ENCODE measurements at places on chromosomes 7 and 10. TPM values are rescaled to one million over a fixed set of nuclear protein-coding genes. Genes with fewer than 3 reads are reported as not detected.

GRCh38 chr10:92356041-92356440, 65.1 kb downstream of the MARCHF5 start:
- DNase-seq: no peak

Gene BZW2
- total RNA-seq: 105 TPM

Gene FGFBP3
- 68.2 TPM for total RNA-seq

DNA sequence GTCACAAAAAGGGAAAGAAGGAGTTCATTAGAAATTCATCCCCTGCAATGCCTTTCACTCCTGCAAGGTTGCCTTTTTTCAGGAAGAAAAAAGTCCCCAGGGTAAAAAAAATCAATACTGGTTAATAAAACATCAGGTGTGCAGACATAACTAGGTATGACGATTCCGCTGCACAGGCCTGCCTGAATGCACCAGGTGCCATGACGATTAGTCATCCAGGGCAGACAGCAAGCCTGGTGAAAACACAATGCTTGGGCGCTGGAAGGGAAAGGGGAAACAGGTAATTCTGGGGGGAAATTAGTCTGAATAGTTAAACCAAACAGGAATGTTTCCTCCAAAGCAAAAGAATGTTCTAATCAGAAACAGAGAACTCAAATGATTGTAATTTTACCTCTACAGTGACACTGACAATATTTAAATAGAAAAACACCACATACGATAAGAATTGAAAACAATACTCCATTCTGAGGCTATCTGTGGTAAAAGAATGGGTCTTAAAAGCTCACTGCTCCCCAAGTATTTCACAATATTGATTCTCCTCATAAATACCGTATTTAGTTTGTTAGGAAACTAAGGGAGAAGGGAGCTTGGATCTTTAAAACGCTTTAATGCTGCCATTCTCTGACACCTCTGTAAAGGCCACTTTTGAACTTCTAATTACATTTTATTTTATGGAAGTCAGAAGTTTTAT, 45.2 kb downstream of the VPS41 start:
- DNase-seq: no peak

- DNase-seq: no peak
Observed at GRCh38 chr7:131781-132482, 60.4 kb upstream of the FAM20C start.

- DNase-seq: no peak
Observed at GRCh38 chr10:114073395-114074186, 29.9 kb downstream of the ADRB1 start.

- DNase-seq: no peak
Observed at GRCh38 chr10:50362547-50363125, 111.3 kb upstream of the ASAH2 start.

DNA sequence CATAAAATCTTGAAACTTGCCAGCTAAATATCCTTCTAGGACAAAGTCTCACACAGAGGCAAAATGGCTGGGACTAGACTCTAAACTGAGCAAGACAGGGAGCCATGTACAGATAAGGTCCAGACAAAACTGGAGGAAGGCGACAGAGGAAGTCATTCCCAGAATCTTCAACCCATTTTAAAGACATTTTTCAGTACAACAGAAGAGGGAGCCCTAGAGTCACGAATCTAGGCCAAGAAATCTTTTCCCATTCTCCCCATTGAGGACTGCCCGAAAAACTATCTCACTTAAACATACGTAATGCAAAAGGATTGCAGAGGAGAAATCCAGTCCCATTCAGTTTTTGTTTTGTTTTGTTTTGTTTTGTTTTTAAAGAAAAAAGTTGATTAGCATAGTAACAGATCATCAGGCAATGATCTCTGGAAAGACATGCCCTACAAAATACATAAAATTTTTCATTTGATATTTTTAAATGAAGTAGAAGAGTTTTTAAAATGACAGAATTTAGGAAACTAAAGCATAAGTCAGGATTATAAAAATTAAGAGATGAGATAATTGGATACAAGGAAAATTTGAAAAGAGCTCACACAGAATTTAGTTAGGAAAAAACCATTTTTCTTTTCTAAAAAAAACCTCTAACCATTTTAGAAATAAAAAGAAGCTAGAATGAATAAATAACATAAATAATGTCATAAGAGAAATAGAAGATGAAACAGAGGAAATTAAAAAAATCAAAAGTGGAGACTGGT, 16.9 kb upstream of the PRF1 start:
- no peak for DNase-seq
